Stimulated activated CD8-positive, alpha-beta memory T cell treated with anti-CD3 and anti-CD28 coated beads, Interleukin-4, amount 100 ng/mL, for 24 hours (primary cell): ENCODE measurements at places on chromosomes 5 and 9.
A peak's percentile ranks its signal among the peaks of the same experiment; 100 is the strongest.

DNA sequence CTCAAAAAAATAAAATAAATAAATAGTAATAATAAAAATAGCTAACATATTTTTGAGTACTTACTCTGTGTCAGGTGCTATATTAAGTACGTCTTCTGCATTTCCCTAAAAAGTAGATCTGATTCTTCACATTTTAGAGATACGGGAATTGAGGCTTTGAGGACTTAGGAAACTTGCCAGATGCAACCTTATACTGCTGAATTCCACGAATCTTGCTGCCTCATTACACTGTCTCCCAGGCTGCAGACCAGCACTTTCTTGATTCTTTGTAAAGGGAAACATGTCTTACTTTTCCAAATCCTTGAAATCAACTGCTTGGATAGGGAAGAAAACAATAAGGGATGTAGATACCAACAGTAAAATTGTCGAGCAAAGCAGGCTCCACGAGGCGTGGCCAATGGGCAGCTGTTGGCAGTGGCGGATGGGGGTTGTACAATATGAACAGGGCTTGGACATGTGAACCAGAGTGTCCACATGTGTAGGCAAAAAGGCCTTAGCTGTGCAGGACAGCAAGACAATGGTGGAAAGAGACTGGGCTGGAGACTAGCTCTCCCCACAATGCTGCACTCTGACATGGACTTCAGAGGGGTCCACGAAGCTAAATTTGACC, 124.3 kb upstream of the RAI14 start:
- no peak for DNase-seq

DNA sequence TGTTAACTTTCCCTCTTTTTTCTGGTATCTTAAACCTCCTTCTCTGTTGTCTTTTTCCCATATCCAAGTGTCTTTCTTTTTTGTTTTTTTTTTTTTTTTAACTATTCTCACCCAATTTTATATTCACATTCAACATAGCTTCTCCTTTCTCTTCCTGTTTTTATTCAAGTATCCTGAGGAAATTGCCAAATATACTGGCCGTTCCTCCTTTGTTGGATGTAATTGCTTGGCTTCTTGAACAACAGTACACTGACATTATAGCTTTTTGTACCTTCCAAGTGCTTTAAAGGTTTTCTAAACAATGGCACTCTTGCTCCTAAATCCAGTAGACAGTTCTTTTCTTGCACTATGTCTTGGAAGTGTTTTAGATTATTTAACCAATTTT, 1146.8 kb downstream of the MAT2B start:
- DNase-seq = no peak

DNA sequence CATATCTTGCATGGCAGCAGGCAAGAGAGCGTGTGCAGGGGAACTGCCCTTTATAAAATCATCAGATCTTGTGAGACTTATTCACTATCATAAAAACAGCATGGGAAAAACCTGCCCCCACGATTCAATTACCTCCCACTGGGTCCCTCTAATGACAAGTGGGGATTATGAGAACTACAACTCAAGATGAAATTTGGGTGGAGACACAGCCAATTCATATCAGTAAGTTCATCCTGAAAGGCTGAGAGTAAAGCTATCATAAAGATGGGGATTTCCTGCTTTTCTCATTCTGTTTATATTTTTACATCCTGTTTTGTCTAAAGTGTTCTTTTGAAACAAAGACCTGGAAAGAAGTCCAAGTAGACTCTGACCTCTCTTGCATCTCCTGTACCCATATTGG, 28.9 kb upstream of the IL33 start:
- DNase-seq = no peak

DNA sequence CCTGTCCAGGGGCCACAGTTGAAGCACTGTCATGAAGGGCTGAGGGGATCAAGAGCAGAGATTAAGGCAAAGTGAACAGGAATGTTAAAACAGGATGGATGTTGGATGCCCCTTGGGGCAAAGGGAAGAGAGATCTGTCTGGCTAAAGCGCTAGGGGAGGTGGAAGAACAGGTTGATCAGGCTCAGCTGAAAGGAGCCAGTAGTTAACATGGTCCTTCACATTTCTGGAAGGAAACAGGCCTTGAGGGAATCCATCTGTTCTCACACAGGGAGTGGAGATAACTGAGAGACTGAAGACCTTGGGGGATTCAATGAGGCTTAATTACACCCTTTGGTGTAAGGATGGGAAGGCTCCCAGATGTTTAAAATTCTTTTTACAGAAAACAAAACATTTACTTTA, 5.8 kb downstream of the HAPLN1 start:
- no peak for DNase-seq

GRCh38 chr5:123701511-123702200, 189.7 kb downstream of the CSNK1G3 start:
- DNase-seq = no peak

- no peak for DNase-seq
Observed at GRCh38 chr9:132912131-132912530, 32.3 kb downstream of the TSC1 start.

DNA sequence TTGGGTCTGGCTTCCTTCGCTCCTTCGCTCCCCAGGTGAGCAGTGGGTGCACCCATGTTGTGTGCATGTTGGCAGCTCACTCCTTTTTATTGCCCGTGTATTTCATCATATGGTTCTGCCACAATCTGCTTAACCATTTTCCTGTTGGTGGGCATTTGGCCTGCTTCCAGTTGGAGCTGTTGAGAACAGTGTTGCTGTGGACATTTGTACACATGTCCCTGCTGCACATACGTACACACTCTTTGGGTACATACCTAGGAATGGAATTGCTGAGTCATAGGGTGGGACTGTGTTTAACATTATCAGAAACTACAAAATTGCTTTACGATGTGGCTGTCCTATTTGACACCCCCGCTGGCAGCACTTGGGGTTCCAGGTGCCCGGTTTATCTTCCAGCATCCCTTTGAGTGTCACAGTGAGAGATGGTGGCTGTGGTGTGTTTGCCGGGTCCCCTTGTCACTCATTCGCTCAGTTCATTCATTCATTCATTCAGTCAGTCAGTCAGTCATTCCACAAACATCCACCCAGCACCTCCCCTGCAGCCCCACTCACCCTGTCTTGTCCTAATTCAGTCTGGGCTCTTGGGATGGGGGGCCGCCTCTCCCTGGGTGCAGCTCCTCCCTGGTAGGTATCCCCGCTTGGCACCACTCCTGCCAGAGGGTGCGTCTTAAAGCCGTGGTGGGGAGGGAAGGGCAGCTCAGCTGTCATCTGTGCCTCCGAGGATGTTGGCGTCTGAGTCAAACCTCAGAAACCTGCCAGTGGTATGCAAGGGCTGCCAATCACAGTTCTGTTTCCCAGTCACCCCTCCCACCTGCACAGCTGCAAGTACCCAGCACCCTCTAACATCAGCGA, 7.9 kb upstream of the FIBCD1 start:
- no peak for DNase-seq

- no peak for DNase-seq
Observed at GRCh38 chr5:128490761-128491160, 47.3 kb downstream of the FBN2 start.

GRCh38 chr9:130672466-130672865, 8.1 kb downstream of the PRDM12 start:
- DNase-seq = no peak

DNA sequence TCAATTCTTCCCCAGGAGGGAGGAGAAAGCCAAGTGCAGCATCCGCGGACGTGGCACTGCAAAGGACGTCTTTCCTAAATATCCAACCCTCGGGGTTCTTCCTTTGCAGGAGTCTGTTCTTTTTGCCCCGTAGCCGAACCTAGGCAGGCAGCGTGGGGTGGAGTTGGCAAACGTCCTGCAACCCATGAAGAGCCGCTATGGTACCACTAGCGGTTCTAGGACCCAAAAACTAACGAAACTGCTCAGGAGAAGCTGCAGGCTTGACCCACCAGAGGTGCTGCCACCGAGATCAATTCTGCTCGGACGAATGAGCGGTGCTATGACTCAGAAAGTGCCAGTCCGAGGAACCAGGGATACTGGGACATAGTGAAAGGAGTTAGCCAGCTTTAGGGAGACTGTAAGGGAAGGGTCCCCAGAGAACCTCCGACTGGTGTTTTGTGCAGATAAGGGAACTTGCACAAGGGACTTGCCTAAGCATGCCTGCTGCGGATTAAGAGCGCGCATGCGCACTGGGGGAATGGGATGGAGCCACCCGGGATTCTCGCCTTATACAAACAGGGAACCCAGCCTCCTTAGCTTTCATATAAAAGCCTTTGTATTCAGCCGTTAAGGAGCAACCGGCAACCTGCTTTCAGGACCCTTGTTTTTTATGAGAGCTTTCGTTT, 32.7 kb downstream of the ANXA2R start:
- peak; percentile 67 for DNase-seq

- no peak for DNase-seq
Observed at GRCh38 chr5:138832218-138832617, 42.9 kb downstream of the LRRTM2 start.

DNA sequence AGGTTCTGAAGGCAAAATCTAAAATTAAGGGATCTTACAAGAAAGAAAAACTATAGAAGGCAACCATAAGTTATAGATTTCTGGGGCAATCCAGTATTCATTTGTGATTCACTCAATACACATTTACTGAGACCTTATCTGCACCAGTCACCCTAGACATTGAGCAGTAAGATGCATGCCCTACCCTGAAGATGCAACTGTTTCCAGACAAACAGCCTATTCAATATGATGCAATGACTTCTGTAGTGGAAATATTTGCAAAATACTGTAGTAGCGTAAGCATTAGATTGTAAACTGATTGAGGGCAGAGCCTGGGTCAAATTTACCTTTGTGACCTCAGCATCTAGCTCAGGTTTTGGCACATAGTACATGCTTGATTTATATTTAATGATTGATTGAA, 256.2 kb upstream of the ACTBL2 start:
- no peak for DNase-seq

DNA sequence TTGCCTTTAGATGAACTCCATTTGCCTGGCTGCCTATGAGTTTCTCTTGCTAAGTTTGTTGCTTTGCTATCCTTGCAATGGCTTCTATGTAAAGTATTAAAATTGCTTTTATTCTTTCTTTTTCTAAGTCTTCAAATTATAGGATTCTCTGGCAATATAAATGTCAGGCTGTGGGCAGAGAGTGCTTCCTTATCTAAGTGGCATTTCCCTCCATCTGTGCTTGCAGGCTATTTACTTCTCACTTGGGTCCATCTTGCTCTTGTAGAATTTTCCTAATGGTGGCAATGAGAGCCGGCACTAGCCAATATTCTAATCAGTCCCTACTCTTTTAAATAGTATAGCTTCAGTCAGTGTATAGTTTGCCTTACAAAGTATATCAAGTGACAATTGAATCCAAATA, 63.3 kb downstream of the FAM174A start:
- DNase-seq = no peak

DNA sequence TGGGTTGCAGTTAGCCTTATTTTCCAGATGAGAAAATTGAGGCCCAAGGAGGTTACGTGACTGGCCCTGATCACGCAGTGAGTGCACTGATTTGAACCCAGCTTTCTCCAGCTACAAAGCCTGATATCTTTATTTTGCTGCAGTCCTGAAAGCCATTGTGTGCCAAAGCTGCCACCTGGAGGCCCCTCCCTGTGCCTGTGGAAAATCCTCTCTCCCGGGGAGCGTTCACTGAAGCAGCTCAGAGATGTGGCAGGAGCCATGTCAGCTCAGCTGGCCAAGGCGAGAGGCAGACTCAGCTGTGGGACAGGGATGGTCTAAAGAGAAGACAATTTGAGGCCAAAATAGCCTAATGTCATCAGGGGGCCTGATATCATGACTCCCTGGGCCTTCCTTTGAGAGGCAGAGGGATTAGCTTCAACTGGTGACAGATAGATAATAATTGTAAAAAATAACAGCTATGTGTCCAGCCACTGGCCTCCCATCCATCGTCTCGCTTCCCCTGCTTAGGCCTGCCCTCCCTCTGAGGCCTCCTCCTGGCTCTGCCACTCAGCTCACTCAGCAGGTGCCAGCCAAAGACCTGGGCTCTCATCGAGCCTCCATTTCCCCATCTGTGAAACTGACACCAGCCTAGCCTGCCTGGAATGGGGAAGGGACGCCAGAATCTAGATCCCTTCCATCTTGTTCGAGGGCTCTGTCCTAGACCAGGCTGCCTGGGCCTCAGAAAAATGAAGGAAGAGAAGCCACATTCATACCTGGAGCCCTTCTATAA, 74.3 kb upstream of the GGTA1 start:
- DNase-seq = no peak

GRCh38 chr5:147465747-147466146, 44.1 kb downstream of the DPYSL3 start:
- DNase-seq = no peak

DNA sequence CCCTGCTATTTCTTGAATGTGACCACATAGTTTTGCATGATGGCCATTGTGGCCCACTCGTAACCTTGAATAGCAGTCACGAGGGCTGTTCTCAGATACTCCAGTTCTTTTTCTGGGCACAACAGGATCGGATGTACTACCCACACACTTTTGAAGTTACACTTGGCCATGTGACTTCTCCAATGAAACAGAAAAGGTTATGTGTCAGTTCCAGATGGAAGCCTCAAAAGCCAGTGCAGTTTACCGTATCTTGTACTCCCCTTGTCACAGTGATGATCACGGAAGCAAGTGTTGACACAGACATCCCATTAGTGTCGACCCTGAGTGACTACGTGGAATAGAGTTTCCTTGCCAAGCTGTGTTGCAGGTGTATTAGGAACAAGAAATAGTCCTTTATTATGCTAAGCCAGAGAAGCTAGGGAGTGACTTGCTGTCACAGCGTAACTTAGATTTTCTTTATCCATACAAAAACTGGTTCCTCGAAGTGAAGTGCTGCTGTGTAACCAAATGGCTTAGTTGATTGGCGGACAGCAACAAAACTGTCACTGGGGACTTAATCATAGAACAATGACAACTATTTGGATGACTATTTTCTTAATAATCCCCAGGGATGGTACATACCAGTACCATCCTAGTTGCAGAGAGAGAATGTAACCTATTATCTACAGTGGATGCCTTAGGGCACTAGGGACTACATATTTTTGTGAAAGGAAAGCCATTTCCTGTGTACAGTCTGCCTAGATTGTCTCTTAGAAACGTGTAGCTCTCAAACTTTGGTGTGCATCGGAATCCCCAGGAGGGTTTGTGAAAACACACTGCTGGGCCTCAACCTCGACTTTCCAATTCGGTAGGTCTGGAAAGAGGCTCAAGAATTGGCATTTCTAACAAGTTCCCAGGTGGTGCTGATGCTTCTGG, 90.1 kb upstream of the DMRT1 start:
- DNase-seq = no peak

- no peak for DNase-seq
Observed at GRCh38 chr9:9041756-9042155, 1242.2 kb upstream of the DMAC1 start.

DNA sequence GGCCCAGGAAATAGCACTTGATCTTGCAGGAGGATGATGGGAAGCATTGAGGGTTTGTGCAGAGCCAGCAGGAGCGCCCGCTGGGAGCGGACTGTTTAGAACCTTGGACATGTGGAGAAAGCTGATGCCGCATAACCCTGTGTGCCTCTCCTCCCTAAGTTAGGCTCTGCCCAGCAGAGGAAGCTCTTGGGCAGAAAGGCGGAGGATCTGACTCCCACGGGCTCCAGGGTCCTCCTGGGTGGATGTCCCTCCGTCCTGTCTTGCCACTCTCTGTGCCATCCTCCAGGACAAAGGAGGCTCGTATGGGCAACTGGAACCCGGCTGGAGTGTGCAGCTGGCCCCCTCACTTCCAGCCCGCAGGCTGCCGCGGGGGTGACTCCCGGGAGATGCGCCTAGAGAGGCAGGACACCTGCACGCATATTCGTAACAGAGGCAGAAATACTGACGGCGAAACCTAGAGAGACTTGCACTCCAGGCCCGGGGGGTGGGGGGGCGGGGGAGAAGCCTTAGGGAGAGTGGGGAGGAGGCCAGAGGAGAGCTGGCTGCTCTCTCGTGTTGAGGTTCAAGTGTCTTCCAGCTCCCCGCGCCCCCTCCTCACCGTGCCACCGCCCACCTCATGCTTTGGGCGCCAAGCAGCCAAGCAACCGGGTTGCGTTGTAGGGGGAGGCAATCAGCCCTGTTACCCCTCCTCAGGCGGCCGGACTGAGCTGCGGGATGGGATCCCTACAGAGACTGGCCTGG, 5.4 kb upstream of the FOXE1 start:
- no peak for DNase-seq
